ENCODE measurements at places on chromosomes 2 and 18.

DNA sequence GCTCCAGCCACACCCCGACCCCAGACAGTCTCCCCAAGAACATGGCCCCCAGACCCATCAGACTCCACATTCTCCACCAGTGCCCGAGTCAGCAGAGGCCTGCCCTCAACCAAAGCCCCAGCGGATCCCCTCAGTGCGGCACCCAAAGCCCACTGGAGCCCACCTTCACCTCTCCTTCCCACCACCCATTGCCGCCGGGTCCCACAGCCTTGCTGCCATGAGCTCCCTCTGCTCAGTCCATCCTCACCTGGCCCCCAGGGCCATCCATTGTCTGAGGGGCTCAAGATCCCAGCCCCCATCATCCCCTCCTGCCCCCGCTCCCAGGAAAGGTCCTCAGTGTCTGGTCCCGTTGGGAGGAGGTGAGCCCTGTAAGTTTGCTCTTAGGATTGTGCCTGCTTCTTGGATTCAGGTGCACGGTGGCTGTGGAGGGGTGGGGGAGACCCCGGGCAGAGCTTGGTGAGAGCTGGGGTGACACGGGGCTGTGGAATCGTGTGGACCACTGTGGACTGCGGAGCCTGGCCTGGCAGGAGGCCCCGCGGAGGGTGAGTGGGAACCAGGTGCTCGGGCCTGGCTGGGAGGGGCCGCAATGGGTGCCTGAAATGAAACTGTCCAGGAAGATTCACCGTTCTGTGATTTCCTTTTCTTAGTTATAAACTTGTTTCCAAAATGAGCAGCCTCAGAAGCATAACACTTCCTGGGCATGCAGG, 32.7 kb upstream of the GPC1 start:
- DNase-seq, result no peak

- no peak for DNase-seq
Observed at GRCh38 chr2:241551998-241552737, 6.4 kb upstream of the BOK start.

- peak; percentile 73 for DNase-seq
Observed at GRCh38 chr2:189782221-189782671, 1.9 kb downstream of the ORMDL1 start.

- DNase-seq, result no peak
Observed at GRCh38 chr2:223945755-223946154, 620 bp upstream of the WDFY1 start.

- DNase-seq, result no peak
Observed at GRCh38 chr18:25365242-25365641, 13.3 kb upstream of the ZNF521 start.

GRCh38 chr2:97979904-97980303, 15.8 kb downstream of the TMEM131 start:
- no peak for DNase-seq

All from CD14-positive monocyte (primary cell).